Right renal cortex interstitium (tissue), 3 donors: ENCODE measurements at places on chromosomes 5 and 9. TPM values are rescaled to one million over a fixed set of nuclear protein-coding genes. Genes with fewer than 3 reads are reported as not detected.

DNA sequence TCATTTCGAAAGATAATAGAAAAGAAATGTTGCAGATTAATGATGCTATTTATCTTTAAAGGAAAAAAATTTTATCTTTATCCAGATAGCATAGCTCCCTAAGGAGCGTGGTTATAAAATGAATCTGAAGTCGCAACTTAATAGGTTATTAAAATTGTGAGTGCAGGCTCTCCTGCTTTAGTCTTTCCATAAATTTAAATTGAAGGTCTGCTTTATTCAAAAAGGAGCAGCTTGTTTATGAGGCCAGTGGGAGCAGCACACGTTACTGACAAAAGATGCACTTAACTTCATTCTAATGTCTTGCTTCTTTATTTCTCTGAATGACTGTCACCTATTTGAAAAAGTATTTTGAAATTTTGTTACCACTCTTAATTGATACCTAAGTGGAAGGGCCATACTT lies 95.0 kb downstream of the ZCCHC7 start:
- DNase-seq = no peak

GRCh38 chr9:20684875-20685696 lies 1.0 kb downstream of the FOCAD start:
- no peak for DNase-seq

GRCh38 chr5:3596857-3597166 lies 1.2 kb downstream of the IRX1 start:
- DNase-seq = no peak

DNA sequence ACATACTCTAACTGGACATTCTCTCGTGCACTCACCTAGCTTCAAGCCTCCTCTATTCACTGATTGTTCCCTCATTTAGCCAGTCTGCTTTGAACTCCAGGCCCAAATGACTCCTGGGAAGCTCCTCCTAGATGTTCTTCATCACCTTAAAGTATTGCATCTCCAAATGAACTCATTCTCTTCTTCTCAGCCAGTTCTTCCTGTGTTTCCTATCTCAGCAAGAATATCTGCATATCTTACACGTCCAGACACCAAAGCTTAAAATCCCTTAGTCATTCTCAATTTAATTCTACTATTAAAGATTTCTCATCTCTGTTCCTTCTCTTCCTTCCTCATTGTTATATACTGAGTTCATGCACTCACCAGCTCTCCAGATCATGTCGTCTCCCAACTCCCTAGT lies 118.6 kb upstream of the DAB2 start:
- DNase-seq = no peak

ECM2 gene
- 16.1 TPM for polyA plus RNA-seq

ELAVL2 gene
- polyA plus RNA-seq = 4.4 TPM

EHMT1 gene
- polyA plus RNA-seq = 70.1 TPM
